Activated T-helper 2 cell treated with anti-CD3 and anti-CD28 coated beads, Interferon-gamma antibody, Interleukin-2, Interleukin-4, amounts not matched to agents 10 μg/mL and 5 μg/mL and 100 μg/mL, durations not matched to agents 14 hours and 24 hours and 36 hours (primary cell): ENCODE measurements at places on chromosomes 6 and 20. TPM values are rescaled to one million over a fixed set of nuclear protein-coding genes. Genes with fewer than 3 reads are reported as not detected.

Gene SLC35F1
- 0.09 TPM in 1 of 2 replicates, not detected in the other for total RNA-seq

DNA sequence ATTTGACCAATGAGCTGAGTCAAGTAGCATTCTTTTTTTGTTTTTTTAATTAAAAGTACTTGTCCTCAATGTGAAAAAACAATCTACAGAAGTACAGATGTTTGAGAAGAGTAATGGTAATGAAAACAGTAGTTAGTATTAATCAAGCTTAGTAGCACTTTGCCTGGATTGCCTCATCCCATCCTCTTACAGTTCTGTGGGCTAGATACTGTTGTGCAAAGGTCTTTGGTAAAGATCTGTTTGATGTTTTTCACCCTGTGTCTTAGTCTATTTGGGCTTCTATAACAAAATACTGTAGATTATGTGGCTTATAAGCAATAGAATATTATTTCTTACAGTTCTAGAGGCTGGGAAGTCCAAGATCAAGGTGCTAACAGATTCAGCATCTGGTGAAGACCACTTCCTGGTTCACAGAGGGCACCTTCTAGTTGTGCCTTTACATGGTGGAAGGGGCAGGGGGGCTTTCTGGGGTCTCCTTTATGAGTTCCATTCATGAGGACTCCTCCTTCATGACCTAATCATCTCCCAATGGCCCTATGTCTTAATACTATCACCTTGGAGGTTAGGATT, 84.3 kb downstream of the SHLD1 start:
- DNase-seq = no peak

GRCh38 chr6:103672169-103672568, 1187.5 kb downstream of the HACE1 start:
- DNase-seq = no peak

- DNase-seq = no peak
These were observed 142.5 kb upstream of the SPACA1 start for GRCh38 chr6:87905101-87905641.

- no peak for DNase-seq
These were observed 110.3 kb upstream of the TNFAIP3 start for GRCh38 chr6:137756788-137757187.

Gene FIG4
- 8.8 and 9.5 TPM in 2 replicates for total RNA-seq

Gene SIRPD
- 0.37 TPM in 1 of 2 replicates, not detected in the other for total RNA-seq

- DNase-seq = no peak
These were observed 149.2 kb upstream of the EXOC2 start for GRCh38 chr6:842141-842540.

DNA sequence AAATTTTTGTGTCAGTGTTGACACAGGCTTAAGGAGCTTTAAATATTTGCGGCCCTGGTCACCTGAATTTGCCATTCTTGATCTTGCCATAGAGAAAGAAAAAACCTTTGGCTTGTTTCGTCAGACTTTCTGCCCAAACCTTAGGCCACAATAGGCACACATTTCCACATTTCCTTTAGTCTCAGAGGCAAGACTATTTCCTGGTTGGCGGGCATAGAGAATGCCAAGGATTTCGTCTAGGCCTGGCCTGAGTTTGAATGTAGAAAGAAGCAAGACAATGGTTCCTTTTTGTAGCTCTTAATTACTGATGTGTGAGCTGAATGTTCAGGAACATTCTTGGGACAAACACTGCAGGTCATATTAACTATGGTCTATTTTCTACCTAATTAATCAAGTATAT, 108.1 kb downstream of the TRMT11 start:
- no peak for DNase-seq

DNA sequence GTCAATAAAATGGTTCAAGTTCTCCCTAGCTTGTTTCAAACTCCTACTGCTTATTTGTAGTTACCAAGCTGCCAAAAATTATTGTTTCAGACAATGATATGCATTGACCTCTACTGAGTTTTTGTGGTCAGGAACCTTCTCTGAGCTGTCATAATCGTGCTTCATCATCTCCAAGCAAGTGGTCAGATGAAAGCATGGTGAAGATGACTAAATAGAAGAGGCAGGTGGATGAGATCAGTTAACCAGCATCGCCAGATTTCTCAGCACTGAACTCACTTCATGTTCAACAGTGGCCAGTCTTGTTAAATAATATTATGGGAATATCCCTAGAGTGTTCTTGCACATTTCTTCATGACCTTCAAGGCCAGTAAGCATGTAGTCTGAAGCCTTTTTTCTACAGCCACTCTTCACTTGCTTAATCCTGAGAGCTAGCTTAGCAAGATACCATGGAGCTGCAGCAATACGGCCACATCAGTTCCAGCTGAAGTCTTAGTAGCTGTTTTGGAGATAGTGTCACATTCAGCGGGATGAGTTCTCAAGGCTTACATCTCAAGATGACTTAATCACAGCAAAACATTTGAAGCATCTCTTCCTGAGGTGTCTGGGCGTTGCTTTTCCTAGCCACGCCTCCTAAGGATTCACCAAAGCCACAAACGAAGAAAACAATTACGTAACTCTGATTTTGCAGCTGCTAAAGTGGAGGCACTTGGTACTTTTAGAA, 101.6 kb upstream of the TMEM30A start:
- no peak for DNase-seq

Gene COL20A1
- total RNA-seq = not detected in 2 replicates

GRCh38 chr6:36618366-36619355, 24.5 kb downstream of the SRSF3 start:
- no peak for DNase-seq

DNA sequence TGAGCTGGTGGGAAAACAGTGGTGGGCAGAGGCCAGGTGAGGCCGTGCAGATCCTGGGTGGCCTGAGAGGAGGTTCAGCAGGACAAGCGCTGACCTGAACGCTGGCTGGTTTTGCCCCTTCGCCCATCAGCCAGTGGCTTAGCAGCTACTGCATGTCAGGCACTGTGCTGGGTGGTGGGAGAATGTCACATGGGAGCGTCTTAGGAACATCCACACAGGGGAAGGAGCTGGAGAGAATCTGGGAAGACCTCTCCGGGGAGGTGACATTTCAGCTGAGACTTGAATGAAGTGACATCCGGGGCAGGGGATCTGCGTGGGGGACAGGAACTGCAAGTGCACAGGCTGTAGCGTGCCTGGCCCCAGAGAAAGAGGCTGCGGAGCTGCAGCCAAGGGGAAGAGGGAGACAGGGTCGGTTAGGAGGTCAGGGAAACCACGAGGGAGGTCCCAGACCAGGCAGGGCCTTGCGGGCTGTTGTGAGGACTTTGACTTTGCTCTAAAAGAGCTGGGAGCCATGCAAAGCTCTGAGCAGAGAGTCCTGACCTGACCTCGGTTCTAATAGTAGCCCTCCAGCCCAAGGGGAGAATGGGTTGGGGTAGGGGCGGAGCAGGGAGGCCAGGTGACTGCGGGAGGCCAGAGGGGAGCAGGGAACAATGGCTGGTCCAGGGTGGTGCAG, 156.8 kb upstream of the PTPN1 start:
- no peak for DNase-seq

Gene SLA2
- total RNA-seq = 54.9 and 56.5 TPM in 2 replicates

Gene PKIB
- 0.44 and 0.52 TPM in 2 replicates for total RNA-seq

Gene FAM162B
- total RNA-seq = not detected in 2 replicates
